ENCODE measurements at places on chromosomes 7 and 10. TPM values are rescaled to one million over a fixed set of nuclear protein-coding genes. Genes with fewer than 3 reads are reported as not detected.

The ZNF277 gene
- 48.9 TPM for total RNA-seq

The AMZ1 gene
- total RNA-seq, result under 0.01 TPM

The CLIP2 gene
- total RNA-seq, result 12.6 TPM

The ITPRID1 gene
- not detected for total RNA-seq

The IRF5 gene
- total RNA-seq, result 8.9 TPM

The CTBP2 gene
- 125 TPM for total RNA-seq

The COL28A1 gene
- total RNA-seq, result 0.24 TPM
